ENCODE measurements at places on chromosomes 5 and 9.

DNA sequence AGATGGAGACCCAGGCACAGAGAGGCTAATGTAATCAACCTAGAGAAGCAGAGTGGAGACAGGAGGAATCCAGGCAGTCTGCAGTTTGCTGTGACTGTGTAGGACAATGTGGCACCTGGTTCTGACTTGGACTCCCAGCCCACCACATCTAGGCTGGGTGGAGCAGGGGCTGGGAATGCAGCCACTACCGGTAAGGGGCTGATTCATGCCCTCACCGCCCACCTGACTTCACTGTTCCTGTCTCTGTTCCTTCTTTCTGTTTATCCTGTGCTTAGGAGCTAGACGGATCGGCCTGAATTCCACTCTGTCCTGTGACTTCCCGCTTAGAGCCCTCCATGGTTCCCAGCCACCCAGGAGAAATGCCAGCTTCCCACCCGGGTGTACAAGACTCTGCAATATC lies 2.6 kb downstream of the PDLIM4 start:
- DNase-seq, result no peak

DNA sequence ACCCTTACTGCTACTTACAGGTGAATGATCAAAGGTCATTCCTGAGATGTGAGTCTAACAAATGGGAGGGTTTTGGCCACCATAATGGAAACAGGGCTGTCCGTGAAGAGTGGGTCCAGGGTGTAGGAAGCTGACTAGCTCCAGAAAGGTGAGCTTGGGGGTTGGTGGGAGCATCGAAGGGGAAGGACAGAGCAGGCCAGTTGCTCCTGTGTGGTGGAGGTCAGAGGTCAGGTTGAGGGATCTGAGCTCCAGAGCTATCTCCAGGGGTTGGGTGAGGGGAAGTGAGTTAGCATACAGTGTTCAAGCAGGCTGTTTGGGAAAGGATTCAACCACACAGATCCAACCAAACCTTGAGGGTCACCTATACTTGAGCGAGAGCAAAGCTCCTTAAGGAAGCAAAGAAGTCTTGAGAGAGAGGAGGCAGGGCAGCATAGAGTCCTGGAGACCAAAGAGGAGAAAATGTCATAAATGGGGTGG lies 18.7 kb upstream of the GLDC start:
- no peak for DNase-seq

DNA sequence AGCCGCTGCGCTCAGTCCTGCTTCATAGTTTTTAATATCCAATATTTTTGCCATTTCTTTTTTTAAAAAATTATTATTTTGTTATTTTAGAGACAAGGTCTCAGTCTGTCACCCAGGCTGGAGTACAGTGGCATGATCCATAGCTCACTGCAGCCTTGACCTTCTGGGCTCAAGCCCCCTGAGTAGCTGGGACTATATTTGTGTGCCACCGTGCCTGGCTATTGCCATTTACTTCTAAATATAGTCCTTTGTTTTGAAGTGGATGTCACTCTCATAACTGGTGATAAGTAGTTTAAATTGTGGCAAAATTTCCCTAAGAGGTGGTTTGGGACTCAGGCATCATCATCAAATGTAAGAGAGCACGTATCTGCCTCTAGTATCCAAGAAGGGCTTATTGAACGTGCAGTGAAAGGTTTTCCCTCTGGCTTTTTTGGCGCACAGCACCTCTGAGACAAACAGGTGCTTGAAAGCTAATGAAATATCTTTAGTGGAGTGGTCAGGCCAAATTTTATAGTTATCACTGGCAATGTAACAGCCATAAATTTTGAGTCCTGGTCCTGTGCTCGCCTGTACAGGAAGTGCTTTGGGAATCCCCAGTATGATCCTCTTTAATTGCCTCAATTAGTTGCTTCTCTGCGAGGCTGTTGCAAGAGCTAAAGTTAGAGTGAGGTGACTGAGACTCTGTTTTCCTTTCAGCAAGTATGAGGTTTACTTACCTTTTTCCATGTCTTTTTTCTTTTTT lies 14.8 kb downstream of the STXBP1 start:
- DNase-seq, result no peak

DNA sequence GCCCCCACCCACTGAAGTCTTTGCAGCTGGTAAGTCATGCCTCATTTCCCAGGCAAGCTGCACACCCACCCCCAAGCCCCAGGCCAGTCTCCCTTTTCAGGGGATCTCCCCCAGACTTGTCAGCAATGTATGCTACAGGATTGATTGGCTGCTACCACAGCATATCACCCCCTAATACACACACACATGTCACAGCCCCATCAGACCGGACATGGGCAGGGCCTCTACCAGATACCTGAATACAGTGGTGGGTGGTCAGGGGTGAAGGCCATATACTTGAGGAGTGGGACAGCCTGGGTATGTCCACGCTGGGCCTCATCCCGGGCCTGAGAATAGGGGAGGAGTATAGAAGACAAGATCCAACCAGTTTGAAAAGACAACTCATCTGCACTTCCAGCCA lies 63.4 kb upstream of the ARAP3 start:
- no peak for DNase-seq

GRCh38 chr9:123716339-123716945 lies 213.5 kb downstream of the DENND1A start:
- DNase-seq, result no peak

DNA sequence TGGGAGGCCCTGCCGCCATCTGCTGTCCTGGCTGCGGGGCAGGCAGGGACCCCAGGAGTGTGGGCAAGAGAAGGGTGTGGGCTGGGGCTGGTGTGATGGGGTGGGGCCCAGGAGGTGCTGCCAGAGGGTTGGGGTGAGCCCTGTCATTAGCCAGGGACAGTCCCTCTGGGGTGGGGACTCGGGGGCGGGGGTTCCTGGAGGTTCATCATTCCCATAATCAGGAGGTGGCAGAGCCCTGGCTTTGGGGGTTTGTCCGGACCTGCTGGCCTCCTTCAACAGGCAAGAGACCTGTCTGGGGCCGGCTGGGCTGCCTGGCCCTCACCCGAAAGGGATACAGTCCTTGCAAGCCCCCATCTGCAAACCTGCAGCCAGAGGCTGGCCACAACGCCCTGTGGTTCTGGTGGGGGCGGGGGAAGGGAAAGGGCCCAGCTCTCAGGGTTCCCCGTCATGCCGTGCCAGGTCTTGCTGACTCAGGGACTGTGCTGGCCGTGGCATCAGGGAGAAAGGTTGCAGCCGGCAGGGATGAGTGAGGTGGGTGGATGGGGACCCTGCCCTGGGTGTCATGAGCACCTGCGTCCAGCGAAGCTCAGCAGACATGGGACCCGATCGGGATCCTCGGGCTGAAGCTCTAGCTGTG lies 65.2 kb downstream of the MRPL36 start:
- DNase-seq, result no peak

- no peak for DNase-seq
Observed at GRCh38 chr5:35061211-35061770, 13.5 kb upstream of the AGXT2 start.

DNA sequence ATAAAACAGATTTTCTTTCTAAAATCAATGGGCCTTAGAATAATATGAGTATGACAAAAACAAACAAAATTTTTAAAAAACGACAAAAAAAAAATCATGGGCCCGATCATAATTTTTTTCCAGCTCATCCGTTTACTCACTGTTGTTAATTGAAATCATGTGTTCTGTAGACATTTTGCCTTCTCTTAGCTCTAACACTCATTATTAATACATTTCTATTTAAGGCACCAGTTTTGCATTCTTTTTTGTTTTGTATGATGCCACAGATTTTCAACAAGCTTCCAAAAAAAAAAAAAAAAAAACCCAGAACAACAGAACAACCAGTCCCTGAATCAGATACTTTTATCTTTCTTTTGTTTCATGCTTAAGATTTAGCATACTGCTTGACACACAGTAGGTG lies 86.4 kb downstream of the PRLR start:
- no peak for DNase-seq

DNA sequence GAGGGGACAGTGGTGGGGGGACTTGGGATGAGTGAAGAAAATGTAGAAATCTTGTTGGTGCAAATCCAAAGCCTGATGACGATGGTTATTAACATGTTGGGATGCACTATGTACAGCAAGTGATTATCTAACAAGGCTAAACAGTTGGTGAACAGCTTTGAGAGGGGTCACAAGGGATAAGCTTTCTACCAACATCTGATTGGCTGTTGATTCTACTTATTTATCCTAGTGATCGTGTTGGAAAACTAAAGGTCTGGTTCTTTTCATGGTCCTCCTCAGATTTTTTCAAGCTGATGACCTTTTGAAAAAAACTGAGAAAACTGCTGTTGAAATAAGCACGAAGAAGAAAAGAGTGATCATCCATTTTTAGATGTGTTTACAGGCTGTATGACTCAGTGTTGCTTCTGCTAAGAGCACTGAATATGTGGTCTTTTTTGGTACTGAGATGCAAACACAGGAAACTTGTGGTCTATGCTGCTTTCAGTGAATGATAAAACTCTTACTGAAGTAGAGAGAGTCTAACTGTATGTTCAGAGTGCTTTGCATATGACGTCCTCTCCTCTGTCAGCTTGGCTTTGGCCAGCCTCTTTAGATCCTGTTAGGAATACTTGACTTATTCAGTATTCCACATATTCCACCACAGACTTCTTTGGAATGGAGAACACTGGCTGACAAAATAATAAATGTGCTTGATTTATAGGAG lies 174.8 kb downstream of the SLF1 start:
- DNase-seq, result no peak

DNA sequence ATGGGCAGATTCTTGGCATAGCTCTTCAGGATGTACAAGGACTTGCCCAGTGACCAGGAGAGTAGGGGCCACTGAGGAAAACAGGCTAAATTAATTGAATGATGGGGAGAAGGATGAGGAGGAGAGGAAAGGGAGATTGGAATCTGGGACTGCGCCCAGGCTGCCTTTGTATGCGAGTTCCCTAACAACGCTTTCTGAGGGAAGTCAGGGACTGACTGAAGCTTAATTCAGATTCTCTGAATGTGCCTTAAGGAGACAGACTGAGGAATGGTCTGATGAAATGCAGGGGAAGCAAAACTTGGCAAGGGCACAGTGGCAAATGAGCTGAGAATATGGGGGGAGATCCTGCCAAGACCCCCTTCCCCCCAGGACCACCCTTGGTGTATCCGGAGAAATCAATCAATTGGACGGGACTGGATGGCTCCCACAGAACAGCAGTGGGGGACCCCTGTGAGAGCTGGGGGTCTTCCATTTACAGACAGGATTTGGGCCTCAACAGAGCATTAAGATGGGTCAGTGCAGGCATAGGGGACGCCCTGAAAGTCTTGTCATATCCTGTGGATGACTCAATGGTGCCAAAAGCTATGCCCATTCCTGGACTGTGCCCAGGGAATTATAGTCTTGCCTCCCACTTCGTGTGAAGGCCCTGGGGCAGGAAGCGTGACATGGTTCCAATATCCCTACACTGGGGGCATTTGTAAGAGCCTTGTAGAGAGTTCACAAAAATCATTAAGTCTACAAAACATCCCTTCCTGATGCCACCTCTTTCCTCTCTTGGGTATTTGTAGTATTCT lies 215.5 kb upstream of the TNC start:
- no peak for DNase-seq

DNA sequence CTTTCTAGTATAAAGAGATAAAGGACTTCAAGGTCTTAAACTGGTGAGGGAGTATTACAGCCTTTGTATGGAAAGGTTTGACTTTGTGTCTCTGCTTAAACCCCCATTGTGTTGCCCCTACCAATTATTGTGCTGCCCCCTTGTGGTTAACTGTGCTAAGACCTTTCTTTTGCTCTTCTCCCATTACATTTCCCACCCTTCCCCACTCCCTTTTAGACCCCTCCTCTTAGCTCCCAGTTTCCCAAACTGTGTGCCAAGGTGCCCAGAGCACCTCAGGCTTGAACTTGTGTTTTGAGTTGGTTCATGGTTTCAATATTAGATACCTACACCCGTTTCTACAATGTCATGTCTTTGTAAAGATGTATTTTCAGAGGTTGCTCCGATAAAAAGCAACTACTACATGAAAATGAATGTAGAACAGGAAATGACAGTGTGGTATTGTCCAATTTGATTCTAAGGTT lies 2.9 kb downstream of the JAK2 start:
- DNase-seq, result peak; percentile 84
